ENCODE measurements at places on chromosomes 5 and 9. TPM values are rescaled to one million over a fixed set of nuclear protein-coding genes. Genes with fewer than 3 reads are reported as not detected.

Gene IFNA6
- total RNA-seq, result not detected

Gene SLC23A1
- not detected for total RNA-seq

Gene GABRA6
- total RNA-seq, result not detected

Gene NMUR2
- not detected for total RNA-seq

Gene ZCCHC9
- 15.3 TPM for total RNA-seq

Gene TMEM174
- total RNA-seq, result not detected

Gene RNF180
- total RNA-seq, result 7.4 TPM

Gene SMIM33
- not detected for total RNA-seq

Gene STKLD1
- total RNA-seq, result 0.75 TPM

Gene BTNL8
- total RNA-seq, result not detected

Gene ACSL6
- 0.12 TPM for total RNA-seq

Gene ATP6V0E1
- total RNA-seq, result 389 TPM

Gene RHOBTB3
- total RNA-seq, result 180 TPM

Gene AK3
- total RNA-seq, result 71.0 TPM

Gene PCDHAC2
- 0.15 TPM for total RNA-seq

Gene IFNA8
- not detected for total RNA-seq

Gene HTR1A
- not detected for total RNA-seq

Gene TAF7
- 69.5 TPM for total RNA-seq

Gene ANKRD55
- not detected for total RNA-seq

Gene CCL27
- total RNA-seq, result 0.47 TPM

Gene WNK2
- under 0.01 TPM for total RNA-seq

Gene IFNA21
- total RNA-seq, result not detected

Gene TAF1L
- not detected for total RNA-seq

Gene C9orf50
- not detected for total RNA-seq

Gene LMNB1
- total RNA-seq, result 6.0 TPM

Gene STX17
- 8.7 TPM for total RNA-seq

Gene RCL1
- total RNA-seq, result 16.7 TPM

Gene TMEM232
- total RNA-seq, result 4.6 TPM

Gene SLC6A19
- not detected for total RNA-seq

Gene SCGB3A2
- not detected for total RNA-seq

Gene LCN15
- not detected for total RNA-seq

Gene GRIN1
- under 0.01 TPM for total RNA-seq

Gene RETREG1
- 0.45 TPM for total RNA-seq

Gene GMCL2
- not detected for total RNA-seq

Gene PCDHGA4
- total RNA-seq, result 3.2 TPM

Gene FIBCD1
- total RNA-seq, result 2.4 TPM

Gene SLC25A2
- 0.23 TPM for total RNA-seq

Gene SLC6A3
- total RNA-seq, result not detected

Gene LECT2
- not detected for total RNA-seq

Gene CAMK2A
- total RNA-seq, result 0.35 TPM

Gene MCIDAS
- not detected for total RNA-seq

Gene NDUFS4
- total RNA-seq, result 135 TPM

Gene NUTM2G
- total RNA-seq, result not detected

Gene AK1
- 53.7 TPM for total RNA-seq

Gene SPATA31E1
- total RNA-seq, result not detected
